ENCODE measurements at places on chromosomes 16 and 17.

DNA sequence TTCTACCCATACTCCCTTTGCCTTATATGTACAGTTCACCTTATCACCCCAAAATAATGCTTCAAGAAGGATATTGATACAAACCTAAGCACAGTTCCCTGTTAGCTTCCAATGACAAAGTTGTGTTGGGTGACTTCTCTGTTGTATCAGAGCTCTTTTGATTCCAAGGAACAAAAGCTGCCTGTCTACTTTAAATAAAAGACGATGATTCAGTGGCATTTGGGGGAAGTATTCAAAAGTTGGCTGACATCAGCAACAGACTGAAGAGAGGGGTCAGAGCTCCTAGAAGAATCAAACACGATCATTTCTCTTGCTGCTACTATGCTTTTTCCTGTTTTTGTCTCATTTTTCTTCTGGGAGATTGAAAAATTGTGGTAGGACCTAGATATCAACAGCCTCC is 69.4 kb upstream of the CA10 start:
- no peak for DNase-seq

- DNase-seq = no peak
Observed at GRCh38 chr17:40614431-40615067, 33.1 kb downstream of the SMARCE1 start.

DNA sequence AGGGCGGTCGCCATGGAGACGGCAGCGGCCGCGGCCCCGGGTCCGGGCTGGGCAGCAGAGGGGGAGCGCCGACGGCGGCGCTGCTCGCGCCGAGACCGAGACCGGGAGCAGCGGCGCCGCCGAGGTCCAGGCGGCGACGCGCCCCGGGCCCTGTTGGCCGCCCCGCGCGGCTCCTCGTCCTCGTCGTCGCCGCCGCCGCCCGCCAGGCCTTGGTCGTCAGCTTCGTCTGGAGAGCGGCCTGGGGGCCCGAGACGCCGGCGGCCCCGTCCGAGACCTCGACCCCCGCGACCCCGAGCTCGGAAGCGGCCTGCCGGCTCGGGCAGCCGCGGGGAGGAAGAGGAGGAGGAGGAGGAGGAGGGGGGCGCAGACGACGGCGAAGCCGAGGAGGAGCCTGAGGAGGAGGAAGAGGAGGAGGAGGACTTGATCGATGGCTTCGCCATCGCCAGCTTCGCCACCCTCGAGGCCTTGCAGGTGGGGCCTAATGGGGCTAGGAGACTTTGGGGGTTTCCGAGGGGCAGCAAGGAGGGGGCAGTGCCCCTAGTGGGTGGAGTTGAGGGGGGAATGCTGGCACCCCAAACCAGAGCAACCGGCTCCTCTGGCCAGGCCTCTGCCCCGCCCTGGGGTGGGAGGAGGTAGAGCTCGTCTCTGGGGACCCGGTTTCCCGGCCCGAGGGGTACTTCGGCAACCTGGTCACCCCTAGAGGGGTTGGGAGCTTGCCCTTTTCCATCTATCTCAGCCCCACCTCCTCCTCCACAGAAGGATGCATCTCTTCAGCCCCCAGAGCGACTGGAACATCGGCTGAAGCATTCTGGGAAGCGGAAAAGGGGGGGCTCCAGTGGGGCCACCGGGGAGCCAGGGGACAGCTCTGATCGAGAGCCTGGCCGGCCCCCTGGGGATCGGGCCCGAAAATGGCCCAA is 1.5 kb downstream of the FBRS start:
- peak; percentile 5 for DNase-seq

DNA sequence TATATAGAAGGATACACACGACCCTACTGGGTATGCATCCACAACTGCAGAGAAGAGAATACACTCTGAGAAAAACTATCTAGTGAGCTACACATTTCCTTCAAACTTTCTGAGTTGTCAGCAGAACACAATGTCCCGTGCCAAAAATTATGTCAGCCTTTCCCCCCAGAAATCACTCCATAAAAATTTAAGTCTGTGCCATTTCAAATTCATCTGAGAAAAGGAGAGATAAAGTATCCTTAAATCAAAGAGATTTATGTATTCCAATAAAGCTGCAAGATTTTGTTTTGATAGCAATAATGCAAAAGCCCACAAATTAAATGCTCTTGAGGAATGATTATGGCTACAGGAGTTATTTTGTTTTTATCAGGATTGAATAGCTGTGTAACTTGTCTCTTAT is 760.1 kb downstream of the CDH11 start:
- no peak for DNase-seq

DNA sequence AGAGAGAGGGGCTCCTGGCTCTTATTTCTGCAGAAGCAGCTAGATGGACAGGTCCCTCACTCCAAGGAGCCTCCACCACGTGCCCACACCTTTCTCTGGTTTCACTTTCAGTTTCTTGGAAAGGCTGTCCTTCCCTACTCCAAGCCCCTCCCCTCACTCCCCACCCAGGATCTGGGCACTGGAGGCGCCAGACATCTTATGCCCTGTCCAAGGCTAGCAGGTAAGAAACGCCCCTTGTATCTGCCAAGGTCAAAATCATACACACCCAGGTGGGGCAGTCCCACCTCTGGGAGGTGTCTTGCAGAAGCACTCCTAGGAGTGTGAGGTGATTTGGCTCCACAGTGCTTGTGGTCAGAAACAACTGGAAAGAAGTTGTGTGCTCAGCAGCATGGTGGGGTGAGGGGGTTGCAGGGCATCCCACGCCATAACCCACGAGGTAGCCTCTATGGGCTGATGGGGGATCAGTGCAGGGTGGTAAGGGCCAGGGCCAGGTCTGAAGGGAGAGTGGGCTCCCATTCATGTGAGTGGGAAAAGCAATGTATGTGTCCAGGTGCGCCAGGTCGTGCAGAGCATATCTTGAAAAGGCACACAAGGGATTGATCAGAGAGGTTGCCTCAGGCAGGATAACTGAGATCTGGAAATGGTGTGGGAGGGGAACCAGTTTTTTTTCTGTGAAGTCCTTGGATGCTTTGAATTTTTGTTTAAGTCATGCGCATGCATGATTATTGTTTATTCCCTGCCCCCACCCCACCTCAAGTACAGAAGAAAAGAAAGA is 31.8 kb upstream of the PRM1 start:
- no peak for DNase-seq

DNA sequence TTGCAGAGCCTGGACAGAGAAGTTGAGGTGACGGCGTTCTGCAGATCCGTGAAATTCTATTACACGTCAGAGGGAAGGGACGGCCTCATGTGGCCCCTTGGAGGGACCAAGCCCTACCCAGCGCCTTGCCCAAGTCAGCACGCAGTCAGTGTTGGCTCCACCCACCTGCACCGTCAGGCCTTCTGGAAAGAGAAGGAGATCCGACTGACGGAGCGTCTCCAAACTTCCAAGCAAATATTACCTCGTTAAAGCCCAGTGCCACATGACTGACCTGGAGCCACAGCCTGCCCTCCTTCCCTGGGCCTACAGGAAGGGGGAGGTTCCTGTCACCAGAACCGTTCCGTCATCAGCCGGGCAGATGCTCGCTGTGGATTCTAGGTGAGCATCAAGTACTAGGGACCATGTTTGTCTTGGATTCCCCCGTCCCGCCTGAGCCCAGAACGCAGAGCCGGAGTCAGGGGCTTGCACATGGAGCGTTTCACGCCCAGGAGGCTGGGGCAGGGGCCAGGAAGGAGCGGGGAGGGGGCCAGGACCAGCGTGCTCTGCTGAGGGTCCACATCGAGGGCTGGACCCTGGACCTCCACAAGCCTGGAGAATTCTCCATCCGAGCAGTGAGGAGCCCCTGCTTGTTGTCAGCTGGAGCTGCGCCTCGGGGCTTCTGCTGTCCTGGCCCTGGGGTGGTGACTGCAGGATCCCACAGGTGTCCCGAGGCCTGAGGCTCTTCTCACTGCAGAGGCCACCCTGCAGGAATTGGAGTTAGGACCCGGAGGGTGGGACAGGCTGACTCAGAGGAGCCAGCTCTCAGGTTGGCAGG is 22.6 kb upstream of the METRNL start:
- DNase-seq = no peak

DNA sequence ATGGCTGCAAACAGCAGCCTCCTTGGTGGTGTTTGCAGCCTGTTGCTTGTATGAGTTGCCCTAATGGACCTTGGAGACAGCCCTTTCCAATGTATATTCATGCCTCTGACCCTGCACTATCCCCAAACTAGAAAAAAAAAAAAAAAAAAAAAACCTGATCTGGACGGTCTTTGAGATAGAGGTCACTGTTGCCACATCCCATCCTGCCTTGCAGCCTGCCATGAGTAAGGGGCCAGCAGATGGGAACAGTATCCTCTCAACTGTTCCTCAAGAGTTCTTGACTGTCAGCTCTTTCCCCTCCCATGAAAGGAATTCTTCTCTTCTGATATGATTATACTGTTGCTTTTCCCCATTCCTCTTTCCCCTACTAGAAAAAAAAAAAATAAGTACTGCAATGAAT is 152.4 kb downstream of the SSH2 start:
- no peak for DNase-seq

DNA sequence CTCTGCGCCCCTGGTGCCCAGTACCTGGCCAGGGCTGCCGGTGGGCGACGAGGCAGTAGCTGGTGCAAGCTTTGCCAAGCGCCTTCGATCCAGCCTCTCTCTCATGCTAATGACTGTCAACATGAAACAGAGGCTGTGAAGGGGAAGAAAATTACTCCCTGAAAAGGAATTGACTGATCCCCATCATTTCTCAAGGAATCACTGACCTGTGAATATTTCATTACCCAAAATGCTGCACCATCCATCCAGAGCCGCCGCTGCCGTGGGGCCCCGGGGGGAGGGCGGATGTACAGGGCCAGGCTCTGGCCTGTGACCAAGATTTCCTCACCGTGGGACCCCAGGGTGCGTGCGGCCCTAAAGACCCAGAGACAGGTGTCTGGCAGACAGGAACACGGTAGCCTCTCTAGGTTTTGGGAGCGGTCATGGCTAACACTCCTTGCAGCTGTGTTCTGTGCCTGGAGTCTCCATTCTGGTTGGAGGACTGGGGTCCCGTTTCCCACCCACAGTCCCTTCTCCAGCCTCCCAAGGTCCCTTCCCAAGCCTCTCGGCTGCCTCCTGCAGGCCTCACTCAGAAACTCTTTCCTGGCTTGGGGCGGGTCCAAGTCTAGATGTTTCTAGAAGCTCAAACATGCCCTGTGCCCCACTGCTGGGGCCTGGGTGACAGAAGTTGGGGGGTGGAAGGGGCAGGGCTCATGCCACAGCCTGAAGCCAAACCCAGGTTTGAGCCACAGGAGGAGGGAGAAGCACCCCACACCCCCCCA is 73.3 kb downstream of the ENGASE start:
- no peak for DNase-seq

DNA sequence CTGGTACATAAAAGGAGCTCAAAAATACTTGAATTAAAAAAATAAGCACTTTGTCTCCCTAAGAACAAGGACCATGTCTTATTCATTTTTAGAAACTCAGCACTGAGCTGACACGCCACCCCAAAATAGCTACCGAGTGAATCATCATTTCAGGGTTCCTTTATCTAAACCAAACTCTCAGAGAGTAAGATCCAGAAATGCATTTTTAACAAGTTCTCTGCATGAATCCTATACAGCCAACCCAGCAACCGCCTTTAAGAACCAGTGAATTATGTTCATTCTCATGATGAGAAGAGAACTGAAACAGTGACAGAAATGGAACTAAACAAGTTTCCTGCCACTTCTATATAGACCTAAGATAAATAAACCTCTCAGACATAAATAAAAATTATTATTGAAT is 8.7 kb downstream of the C16orf87 start:
- DNase-seq = peak; percentile 10

- DNase-seq = no peak
Observed at GRCh38 chr16:72270531-72270930, 98.6 kb upstream of the PMFBP1 start.

DNA sequence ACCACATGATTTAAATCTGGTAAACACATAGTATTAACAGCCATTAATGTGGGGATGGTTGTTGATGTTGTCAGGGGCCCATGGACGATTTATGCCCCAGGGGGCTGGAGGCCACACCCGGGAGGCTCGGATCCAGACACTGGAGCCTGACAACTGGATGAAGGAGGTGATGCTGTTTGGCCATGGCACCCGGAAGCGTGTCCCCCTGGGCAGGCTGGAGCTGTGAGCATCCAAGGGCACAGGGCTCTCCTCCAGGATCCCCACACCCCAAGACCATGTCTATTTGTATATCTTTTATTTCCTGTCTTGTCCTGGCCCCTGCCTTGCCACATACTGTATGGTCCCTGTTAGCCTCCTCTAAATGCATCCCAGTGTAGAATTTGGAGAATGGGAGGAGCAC is 4.6 kb downstream of the RSAD1 start:
- no peak for DNase-seq

- DNase-seq = no peak
Observed at GRCh38 chr17:31310260-31310659, 3.6 kb downstream of the EVI2B start.

DNA sequence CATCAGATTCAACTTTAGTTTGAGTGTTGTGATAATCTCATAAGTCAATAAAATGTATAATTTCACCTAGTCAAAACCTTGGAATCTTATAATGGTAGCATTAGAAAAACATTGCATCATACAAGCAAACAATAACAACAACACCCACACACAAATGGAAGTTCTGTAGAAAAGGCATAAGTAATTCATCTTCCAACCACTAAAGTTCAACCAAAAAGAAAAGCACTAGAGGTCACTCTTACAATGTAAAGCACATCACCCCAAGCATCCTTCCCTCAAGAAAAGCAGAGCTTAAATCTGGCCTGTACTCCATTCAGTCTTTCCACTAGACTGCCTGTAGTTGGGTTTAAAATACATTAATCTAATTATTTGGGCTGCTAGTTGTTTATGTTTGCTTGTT is 1.8 kb downstream of the CNTNAP4 start:
- DNase-seq = no peak

DNA sequence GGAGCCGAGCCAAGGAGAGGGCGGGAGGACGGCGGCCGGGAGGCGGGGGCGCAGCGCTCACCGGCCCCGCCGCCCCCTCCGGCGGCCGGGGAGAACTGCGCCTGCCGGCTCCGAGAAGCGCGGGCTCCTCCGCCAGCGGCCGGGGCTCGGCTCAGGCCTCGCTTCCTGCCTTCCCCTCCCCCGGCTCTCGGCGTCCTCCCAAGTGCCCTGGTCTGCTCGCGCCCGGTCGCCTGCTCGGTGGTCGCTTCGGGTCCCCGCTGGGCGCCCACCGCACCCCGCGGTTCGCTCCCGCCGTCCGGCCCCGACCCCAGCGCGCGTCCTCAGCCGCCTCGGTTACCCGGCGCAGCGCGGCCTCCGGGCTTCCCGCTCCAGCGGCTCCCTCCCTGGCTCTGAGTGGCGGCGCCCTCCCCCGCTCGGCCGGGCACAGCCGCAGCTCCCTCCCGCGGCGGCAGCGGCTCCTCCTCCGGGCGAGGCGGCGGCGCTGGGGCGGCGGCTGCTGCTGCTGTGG is 313 bp downstream of the UBTF start:
- no peak for DNase-seq

- DNase-seq = no peak
Observed at GRCh38 chr16:72637306-72637705, 410.6 kb downstream of the ZFHX3 start.

Measured in anterior cingulate cortex (tissue), 58 donors.